ENCODE measurements at places on chromosomes 3 and 15.

DNA sequence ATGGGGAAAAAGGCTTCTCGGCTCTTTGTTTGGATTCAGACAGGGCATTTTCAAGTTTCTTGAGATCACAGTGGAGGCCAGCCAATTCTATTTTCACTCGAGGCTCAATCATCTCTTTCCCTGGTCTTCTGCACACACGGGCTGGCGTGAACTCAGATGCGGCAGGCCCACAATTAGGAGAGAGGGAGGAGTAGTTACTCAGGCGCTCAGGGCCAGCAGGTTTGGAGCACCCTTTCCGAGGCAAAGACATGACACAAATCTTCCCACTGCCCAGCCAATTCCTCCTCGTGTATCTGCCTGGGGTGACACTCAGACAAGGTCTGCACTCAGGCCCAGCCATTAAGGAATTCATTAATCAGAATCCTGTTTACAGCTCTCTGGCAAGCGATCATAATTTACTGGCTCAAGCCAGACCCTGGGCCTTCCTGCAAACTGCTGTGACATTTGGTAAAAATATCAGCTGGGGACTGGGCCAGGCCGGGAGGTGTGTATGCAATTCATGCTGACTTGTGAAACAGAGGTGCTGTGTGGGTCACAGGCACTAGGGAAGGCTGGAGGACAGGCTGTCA lies 68.1 kb upstream of the TLE3 start:
- DNase-seq, result no peak

DNA sequence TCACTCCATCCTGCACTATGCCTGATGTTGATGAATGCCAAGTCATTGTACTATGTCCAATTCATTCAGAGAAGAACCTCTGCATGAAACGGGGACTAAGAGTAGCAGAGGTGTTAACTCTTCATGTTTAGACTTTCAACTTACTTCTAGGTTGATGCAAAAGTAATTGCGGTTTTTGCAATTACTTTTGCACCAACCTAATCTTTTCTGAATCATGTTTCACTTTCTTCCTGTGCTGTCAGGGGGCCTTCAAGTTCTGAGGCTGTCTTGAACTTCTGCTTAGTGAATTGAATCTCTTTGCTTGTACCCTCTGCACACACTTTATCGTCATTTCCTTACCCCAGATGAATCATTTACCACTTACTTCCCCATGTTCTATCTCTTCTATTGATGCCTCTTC lies 636.2 kb downstream of the NAALADL2 start:
- DNase-seq, result no peak

GRCh38 chr3:6806991-6807390 lies 53.9 kb upstream of the GRM7 start:
- DNase-seq, result no peak

DNA sequence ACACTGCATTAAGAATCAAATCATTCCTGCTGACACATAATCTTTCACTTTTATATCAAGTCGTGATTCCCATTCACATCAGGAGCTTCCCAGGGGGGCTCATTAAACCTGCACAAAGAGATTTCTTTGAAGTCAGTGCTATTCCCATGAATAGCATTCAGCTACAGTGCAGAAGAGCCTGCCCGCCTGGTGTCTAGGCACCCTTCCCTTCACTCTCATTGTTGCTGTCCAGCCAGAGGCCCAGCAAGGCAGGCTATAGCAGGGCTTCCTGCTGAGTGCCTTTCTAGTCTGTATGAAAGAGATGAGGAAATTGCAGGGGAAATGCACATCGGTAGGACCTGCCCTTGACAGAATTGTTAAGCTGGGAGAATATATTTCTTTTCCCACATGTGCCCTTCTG lies 4.5 kb upstream of the GJD2 start:
- DNase-seq, result no peak
